ENCODE measurements at places on chromosomes 12 and 14. TPM values are rescaled to one million over a fixed set of nuclear protein-coding genes. Genes with fewer than 3 reads are reported as not detected.

GRCh38 chr12:47986832-47987231, 17.4 kb downstream of the COL2A1 start:
- no peak for DNase-seq

TCTN1 gene
- 31.9 TPM for total RNA-seq

GRCh38 chr14:30998100-30998706, 27.2 kb upstream of the AP4S1 start:
- DNase-seq, result no peak

MUCL1 gene
- not detected for total RNA-seq

MGP gene
- 456 TPM for total RNA-seq

GRCh38 chr12:97229004-97229403, 233.6 kb upstream of the RMST start:
- DNase-seq, result no peak

Measured in heart right ventricle (tissue), 16 donors.